ENCODE measurements at places on chromosomes 11 and 22.
A peak's percentile ranks its signal among the peaks of the same experiment; 100 is the strongest.

GRCh38 chr11:71153005-71153390, 99.4 kb downstream of the SHANK2 start:
- DNase-seq = no peak

DNA sequence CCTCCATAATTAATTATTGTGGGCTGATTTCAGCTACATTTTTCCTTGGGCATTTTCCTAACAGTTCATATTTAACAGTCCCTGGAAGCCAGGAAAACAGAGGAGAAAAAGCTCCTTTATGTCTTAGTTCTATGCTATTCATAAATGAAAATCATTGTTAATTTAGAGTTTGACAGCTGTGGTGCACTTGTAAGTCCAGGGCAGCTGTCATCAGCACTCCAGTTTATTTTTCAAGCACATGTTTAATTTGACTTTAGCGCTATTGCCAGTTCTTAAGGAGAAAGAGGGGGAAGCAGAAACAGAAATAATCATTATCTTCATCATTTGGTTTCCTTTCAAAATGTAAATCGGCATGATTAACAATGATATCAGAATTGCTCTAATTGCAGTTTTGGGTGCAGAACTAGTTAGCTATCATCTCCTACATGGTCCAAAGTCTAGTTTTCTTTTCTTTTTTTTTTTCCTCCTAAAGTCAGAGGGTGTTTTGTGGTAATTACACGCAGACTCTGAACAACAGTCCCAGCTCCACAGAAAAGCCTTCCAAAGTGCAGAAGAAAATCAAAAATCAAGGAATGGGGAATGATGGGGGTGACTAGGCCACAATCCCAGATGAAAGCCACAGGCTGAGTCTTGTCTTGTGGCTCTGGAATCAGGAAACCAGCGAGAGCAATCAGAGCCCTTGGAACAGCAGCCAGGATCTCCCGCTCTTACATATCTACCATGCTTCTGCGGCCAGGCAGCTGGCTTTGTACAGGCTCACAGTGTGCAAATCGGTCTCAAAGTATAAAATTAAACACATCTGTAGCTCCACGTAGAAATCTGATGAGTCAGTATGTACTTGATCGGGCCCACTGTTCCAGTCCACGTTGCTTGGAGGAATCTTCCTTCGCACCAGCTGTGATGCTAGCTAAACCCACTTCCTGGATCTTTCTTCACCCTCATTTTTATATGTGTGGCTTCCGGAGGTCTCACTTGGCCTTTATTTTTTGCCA, 91.9 kb downstream of the SPON1 start:
- DNase-seq = no peak

GRCh38 chr11:4511282-4512245, 29.1 kb downstream of the OR52K1 start:
- DNase-seq = no peak

- no peak for DNase-seq
Observed at GRCh38 chr22:36593215-36593614, 64.2 kb upstream of the EIF3D start.

- DNase-seq = no peak
Observed at GRCh38 chr11:124754309-124754708, 2.3 kb upstream of the VSIG2 start.

- no peak for DNase-seq
Observed at GRCh38 chr11:133579165-133580031, 47.1 kb upstream of the OPCML start.

DNA sequence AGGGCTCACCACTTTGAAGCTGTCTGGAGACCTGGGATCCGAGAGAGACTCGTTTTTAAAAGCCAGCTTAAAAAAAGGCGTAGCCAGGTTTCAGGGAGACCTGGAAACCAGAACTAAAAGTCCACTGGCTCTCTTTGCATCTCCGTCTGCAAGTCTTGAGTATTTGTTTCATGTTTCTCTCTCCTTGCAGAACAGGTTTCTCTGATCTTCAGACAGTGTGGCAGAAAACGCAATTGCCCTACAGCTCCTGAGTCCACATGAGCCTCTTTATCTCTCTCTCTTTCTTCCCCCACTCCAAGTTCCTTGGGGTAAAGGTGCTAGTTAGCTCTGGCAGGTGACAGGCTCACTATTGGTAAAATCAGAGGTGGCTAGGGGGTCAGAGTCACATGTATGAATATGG, 67.0 kb upstream of the AMPD3 start:
- no peak for DNase-seq

- DNase-seq = no peak
Observed at GRCh38 chr22:39292031-39292462, 27.4 kb downstream of the RPL3 start.

DNA sequence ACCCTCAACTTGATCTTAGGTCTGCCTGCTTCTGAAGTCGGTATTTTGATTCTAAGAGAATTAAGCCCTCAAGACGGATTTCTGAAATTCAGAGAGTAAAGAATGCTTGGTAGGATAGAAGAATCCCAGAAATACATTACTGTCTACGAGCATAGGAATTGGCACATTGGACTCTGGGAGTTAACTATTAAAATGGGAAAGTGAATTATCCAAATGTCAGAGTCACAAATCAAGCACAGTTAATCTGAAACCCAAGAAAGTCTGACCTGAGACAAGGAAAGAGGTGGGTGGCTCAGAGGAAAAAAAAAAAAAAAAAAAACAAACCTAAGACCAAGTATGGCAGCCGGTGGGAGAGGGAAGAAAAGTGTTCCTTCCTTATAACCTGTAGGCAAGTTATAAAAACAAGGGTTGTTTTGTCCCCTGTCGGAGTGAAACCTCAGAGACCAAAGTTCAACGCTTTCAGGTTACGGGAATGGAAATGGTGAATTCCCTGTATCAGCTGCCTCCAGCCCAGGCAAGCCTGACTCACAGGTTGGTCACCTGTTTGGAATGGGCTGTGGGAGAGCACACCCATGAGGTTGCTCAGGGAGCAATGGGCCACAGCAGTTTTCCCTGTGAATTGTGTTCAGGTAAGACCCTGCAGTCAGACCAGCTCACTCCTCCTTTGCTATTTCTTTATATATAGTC, 139.0 kb downstream of the ETS1 start:
- DNase-seq = no peak

- DNase-seq = no peak
Observed at GRCh38 chr11:40867991-40868632, 591.3 kb downstream of the LRRC4C start.

GRCh38 chr11:103494491-103494890, 385.3 kb downstream of the DYNC2H1 start:
- no peak for DNase-seq

DNA sequence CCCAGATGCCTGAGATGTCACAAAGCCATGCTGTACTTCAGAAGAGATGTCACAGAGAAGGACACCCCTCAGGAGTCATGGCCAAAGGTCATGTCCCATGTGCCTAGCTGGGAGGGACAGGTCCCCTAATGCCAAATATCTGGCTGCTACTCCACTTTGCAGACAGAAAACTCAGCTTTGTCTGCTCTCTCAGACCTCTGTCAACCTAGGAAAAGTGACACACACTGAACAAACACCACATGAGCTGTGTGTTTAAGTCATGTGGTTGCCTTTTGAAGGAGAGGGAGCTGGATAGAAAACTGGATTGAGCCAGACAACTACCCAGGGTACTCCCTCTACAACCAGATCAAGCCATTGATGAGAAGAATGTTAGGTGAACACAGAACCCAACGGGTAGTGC, 3.5 kb downstream of the TRIM66 start:
- DNase-seq = no peak

DNA sequence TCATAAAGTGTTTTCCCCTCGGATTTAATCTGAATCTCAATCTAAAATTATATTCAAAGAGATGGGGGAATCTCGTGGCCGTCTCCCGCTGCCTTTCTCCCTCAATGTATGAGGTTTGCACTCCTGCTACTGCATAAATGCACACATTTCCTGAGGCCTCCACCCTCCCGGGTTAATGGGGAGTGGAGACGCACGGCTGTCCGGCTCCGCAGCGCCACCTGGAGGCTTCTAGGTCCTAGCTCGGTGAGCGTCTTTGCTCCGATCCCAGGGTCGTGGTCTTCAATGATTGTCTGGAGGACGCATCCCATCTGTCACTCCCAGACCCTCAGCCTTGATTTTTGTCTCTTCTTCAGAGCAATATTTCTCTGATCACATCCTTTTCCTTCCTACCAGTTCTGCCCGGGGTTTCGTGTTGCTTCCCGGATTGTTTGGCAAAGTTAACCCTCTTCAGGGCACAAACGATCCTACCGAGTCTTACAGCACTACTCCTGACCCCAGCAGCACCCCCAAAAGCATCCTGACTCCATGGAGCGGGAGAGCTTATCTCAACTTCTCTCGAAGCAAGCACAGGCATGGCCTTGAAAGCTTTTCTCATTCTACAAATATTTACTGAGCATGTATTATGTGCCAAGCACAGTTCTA, at the start of gene LMO1:
Gene LMO1 (minus strand): TSS at position 110 of the 642 bp plus-strand sequence. CDS start 516 bp downstream, outside the sequence.
- peak; percentile 10 for DNase-seq

DNA sequence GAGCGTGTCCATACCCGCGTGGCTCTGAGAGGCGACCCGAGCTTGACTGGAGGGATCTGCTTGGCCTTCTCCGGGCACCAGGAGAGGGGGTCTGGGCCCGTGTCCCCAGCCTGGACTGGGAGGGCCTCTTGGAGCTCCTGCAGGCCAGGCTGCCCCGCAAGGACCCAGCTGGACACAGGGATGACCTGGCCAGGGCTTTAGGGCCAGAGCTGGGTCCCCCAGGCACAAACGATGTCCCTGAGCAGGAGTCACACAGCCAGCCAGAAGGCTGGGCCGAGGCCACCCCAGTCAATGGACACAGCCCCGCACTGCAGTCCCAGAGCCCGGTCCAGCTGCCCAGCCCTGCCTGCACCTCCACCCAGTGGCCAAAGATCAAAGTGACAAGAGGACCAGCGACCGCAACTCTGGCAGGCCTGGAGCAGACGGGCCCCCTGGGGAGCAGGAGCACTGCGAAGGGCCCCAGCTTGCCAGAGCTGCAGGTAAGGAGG, 38.2 kb downstream of the TRIOBP start:
- DNase-seq = no peak

DNA sequence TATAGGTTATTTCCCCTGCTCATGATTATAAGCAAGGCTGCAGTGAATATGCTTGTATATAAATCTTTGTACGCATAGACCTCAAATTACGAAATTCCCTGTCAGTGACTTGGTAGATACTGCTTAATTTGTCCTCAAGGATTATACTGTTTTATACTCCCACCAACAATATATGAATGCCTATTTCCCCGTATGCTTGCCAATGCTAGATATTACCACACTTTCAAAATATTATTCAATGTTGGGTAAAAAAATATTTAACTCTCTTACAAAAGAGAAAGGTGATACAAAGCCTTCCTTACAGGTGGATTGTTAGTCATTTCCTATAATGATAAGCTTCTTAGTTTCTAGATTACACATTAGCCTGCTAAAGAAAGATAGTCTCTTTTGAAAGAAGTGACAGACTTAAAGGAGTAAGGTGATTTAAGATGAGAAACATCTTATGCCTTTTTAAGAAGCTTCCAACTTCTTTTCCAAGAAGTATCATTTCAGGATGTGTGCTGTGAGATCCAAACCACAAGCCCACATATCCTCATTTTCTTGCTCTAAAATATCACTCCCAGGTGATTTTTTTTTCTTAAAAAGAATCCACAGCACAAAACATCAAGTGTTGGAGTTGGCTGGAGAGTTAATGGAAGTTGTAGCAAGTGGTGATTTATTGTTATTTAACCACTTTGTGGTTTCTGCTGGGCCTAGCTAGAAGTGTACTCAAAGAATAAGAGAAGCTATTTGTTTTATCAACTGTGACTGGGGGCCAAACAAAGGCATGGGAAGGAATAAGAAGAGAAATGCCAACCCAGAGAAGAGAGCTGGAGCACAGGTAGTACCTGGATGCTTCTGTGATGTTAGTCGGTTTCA, 59.2 kb downstream of the BARX2 start:
- no peak for DNase-seq

- no peak for DNase-seq
Observed at GRCh38 chr11:27688076-27688475, 12.2 kb downstream of the BDNF start.

DNA sequence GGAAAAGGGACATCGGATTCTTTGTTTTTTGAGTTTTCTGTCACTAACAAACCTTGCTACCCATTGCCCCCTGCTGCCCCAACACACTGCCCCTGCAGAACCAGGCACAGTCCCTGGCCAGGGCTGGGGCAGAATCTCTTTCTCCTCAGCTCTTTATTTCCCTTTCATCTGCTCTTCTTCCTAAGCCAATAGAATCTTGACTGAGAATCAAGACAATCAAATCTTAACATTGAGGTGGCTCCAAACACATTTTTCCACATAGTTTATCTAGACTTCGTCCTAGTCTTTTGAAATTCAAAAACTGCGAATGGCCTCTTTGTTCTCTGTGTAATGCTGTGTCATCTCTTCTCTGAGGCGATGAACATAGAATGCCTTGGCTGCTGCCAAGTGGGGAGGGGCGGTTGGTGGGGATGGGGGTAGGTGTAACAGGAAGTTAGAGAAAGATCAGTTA, 16.1 kb upstream of the NTM start:
- no peak for DNase-seq

GRCh38 chr22:43749473-43749872, 62.6 kb downstream of the EFCAB6 start:
- no peak for DNase-seq

DNA sequence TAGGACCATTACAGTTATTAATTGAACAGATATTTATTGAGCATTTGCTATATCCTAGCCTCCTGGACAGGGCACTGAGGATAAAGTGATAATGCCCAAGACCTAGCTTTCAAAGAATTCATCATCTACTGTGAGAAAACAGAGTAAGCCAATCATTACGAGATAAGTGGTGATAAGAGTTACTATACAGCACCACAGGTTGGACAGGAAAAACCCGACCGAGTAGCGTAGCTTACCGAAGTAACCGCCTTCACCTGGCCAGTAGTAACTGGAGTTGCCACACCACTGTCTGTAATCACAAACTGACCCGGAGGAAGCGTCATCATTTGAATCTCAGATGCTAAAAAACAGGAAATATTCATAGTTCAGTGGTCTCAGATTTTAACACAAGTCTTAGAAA, 10.0 kb upstream of the NFRKB start:
- no peak for DNase-seq

DNA sequence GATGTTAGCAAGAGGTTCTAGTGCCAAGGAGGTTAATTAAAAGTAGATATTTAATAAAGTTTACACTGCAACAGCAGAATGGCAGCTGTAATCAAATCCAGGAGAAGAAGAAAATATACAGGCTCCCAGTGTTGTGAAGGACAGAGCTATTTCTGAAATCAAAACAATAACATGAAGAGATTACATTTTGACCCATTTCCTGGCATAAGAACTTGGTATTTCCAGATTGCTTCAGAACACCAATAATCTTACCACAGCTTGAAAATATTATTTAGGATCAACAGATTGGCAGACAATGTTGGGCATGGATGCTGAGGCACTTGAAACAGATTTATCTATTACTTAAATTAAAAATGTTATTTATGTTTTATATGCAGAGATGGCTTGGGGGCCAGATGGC, 692.5 kb downstream of the KCNA4 start:
- no peak for DNase-seq

Data from activated CD8-positive, alpha-beta memory T cell treated with anti-CD3 and anti-CD28 coated beads for 1 hour (primary cell).